ENCODE measurements at places on chromosomes 5 and 9.

- DNase-seq, result no peak
Observed at GRCh38 chr9:93255994-93256877, 72.3 kb downstream of the WNK2 start.

DNA sequence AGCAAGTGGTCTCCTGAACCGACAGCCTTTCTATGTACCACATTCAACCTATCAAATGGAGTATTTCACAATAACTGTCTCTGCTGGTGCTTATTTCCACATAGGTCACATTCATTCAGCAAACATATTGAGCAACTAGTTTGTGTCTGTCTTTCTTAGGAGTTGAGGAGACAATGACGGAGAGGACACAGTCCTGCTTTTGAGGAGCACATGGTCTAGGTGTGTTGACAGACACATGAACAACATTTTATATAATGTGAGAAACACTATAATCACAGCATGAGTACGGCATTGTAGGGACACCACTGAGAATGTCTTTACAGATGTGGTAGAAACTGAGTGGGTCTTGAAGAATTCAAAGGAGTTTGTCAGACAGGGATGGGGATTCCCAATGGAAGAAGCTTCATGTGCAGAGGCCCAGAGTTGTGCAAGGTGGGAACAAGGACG lies 28.5 kb downstream of the NFIL3 start:
- DNase-seq, result no peak

DNA sequence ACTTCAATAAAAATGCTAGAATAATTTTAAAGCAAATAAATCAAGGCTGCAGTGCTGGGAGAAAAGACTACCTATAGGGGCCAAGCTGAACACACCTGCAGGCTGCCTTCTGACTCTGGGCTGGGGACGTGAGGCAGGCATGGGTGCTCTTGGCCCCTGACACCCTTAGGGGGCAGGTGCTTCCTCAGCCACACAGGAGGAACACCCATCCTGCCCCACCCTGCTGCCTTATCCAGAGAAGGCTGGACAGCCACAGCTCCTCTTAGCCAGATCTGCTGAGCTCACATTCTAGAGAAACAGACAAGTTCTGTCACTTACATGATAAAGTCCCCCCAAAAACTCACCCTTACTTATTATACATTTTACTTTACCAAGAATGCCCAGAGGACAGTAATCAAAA lies 6.6 kb upstream of the LMX1B start:
- no peak for DNase-seq

GRCh38 chr5:176954050-176954449 lies 52.5 kb downstream of the UIMC1 start:
- DNase-seq, result no peak

DNA sequence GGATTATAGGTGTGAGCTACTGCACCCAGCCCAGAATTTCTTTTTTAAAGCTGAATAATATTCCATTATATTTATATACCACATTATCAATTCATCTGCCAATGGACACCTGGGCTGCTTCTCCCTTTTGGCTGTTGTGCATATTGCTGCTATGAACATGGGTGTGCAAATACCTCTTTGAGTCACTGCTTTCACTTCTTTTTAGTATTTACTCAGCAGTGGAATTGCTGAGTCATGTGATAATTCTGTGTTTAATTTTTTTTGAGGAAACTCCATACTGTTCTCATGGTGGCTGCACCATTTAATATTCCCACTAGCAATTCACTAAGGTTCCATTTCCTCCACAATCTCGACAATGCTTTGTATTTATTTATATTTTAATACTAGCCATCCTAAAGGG lies 36.1 kb upstream of the KIF4B start:
- DNase-seq, result no peak

DNA sequence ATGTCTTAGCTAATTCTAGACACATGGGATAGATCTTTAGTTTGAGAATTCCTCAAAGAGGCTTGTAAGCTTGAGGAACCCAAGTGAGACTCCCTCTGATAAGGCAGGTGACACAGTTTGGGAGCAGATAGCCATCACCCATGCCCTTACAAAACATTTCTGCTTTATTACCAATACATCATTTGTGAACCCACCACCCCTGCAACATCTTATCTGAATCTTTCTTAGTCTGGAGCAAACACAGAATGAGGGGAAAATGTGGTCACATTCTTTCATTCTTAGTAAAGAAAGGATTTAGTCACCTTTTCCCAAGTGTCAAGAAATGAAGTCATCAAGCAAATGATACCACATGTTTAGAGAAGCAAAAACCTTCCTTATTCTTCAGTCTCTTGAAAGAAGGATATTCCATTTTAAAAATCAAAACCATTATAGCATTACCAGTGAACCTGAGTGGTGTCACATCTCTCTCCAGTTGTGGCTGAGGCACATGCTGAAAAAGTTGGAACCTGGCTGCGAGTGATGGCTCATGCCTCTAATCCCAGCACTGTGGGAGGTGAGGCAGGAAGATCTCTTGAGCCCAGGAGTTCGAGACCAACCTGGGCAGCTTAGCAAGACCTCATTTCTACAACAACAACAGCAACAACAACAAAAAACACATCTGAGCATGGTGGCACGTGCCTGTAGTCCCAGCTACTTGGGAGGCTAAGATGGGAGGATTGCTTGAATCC lies 65.9 kb downstream of the PRKACG start:
- no peak for DNase-seq

- no peak for DNase-seq
Observed at GRCh38 chr9:137037483-137037882, 5.6 kb upstream of the FUT7 start.

GRCh38 chr5:168140241-168140640 lies 151.2 kb upstream of the WWC1 start:
- DNase-seq, result no peak

DNA sequence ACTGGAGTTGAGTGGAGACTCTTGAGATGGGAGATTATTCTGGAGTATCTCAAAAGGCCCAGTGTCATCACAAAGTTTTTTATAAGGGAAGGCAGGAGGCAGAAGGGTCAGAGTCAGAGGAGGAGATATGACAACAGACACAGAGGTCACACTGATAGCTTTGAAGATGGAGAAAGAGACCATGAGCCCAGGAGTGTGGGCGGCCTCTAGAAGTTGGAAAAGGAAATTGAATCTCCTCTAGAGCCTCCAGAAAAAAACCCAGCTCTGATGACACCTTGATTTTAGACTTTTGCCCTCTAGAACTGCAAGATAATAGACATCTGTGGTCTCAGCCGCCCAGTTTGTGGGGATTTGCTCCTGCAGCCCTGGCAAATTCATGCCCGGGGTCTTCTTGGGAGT lies 64.8 kb upstream of the SPTLC1 start:
- no peak for DNase-seq

DNA sequence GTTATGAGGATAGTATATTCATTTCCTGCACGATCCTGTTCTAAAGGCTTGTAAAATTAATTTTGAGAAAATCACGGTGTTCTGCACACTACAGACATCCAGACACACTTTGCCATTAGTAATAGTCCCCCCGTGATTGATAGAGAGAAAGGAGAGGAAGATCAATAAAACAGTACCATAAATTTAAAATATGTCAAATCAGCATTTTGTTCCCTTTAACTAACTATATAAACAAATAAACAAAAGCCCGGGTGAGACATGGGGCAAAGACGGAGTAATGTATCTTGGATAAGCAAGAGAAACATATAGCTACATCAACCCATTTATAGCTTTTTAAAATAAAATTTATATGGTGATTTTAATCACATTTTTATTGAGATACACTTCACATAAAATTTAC lies 10.6 kb upstream of the CER1 start:
- no peak for DNase-seq

DNA sequence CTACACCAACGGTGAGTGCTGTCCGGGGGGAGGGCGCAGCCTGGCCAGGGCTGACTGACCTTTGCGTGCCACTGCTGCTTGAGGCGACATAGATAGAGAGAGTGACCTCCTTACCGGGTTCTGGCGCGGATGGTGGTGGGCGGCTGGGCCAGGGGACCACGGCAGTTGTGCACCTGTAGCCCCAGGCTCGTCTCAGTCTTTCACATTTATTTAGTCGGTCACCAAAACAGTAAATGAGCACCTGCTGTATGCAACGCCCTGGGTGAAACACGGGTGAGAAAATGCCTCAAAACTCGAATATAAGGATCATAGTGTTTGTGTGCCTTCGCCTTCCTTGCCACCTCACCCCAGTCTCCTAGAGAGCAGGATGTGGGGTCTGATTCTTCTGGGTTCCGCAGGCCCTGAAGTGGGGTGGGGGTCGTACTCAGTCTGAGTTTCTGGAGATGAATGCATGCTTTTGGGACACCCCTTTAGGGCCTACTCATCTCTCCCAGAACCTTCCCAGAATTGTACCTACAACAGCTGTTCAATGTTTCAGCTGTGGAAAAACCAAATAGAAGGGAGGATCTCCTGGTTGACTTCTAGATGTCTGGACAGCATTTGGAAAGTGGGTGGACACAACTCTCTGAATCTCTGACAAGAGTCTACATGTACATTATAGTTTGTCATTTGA lies 714 bp downstream of the SEC24A start:
- DNase-seq, result peak; percentile 43

- DNase-seq, result no peak
Observed at GRCh38 chr5:139605887-139606286, 42.3 kb upstream of the CXXC5 start.

GRCh38 chr5:115432691-115433090 lies 111.9 kb downstream of the FEM1C start:
- DNase-seq, result no peak

All from hepatic stellate cell (primary cell).